ENCODE measurements at places on chromosomes 3 and 15.

- DNase-seq: no peak
Observed at GRCh38 chr15:59119625-59120024, 14.7 kb downstream of the CCNB2 start.

GRCh38 chr15:51333571-51333970, 4.8 kb downstream of the CYP19A1 start:
- no peak for DNase-seq

DNA sequence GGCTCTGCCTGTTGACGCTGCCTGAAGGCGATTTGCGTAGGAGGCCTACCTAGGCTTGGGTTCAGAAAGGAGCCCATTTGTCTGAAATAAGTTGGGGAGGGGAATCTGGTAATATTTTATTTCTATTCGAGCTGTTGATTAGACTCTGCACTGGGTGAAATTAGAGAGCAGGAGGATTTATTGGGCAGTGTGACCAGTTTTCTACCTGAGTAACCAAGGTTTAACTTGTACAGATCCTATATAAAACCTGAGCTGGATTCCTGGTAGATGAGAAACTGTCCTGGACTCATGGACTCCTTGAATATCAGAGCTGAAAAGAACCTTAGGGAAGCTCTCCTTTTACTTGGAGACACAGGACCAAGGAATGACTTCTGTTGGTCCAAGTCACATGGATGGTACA, 19.6 kb upstream of the GPR156 start:
- no peak for DNase-seq

DNA sequence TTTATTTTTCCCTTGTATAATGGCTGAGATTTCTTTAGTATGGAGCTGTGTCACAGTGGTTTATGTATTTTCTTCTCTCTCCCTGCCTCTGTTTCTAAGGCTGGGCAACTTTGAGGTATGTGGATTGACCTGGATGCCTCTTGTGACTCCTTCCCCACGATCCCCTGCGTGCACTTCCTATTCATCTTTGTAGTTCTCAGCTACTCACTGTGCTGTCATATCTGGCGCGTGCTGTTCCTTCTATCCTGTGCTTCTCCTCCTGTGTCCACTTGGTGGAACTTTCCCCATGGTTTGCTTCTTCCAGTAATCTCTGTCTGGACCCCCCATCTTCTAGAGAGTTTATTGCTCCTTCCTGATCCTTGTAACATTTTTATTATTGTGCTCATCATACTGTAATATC, 97.3 kb downstream of the AKAP13 start:
- no peak for DNase-seq

GRCh38 chr3:127870156-127870555, 44.9 kb upstream of the KBTBD12 start:
- no peak for DNase-seq

DNA sequence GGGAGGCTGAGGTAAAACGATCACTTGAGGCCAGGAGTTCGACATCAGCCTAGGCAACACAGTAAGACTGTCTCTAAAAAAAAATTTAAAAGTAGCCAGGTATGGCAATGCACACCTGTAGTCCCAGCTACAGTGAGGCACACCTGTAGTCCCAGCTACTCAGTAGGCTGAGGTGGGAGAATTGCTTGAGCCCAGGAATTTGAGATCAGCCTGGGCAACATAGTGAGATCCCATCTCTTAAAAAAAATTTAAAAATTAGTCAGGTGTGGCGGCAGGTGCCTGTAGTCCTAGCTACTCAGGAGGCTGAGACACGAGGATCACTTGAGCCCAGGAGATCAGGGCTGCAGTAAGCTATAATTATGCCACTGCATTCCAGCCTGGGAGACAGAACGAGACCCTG, 6.8 kb downstream of the MESD start:
- no peak for DNase-seq

DNA sequence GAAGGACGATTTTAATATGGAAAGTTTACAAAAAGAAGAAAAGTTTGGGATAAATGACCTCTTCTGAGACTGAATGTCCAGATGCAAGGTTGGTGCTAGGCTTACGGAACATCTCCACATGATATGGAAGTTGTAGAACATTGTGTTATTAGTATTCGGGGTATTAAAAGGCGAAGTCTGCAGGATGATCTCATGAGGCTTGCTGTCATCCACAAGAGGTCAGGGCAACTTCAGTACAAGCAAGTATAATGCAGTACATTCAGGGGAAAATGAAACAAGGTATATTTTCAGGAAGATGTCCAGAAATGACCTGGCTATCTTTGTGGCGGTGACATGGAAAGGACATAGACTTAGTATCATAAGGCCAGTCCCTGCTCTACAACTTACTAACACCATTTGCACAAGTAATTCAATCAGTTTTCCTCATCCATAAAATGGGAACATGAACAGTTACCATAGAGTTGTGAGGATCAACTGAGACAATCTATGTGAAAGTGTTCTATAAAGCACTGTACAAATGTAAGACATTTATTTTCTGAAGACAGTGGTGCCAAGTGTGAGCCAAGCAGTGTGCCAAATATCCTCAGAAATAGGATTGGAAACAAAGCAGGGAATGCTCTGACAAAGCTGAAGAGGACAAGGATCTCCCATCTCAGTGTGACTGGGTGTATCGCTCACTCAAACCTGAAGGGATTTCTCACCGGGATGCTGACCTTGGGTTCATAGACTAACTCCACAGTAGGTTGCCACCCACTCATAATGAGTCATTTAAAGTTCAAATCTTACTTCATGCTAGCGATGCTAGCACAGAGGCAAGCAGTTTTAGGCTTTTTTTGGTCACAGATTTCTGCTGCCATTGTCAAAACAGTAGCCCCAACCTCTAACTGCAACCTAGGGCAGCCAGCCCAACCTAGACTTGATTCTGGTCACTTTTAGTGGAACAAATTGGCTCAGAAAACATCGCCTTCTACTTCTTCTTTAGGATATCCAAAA, 118.3 kb downstream of the TIGIT start:
- DNase-seq: peak; percentile 12

DNA sequence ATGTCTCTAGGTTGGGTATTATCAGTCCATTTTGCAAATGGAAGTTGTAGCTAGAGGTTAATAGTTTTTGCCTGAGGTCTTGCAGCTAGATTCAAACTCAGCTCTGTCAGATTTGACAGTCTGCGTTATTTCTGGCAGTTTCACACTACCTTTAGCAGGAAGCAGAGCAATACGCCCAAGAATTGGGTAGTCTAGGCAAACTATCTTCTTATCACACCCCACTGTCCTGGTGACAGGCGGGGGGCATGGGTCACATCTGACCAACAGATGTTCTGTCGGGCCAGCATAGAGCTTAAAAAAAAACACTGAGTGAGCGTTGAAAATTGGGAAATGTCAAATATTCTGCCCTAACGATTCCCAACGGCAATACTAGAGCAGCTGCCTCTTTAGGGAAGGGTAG, 5.7 kb downstream of the GPR160 start:
- DNase-seq: no peak
